ENCODE measurements at places on chromosomes 3 and 15.

GRCh38 chr15:36591536-36592411 lies 12.3 kb downstream of the CDIN1 start:
- no peak for DNase-seq

DNA sequence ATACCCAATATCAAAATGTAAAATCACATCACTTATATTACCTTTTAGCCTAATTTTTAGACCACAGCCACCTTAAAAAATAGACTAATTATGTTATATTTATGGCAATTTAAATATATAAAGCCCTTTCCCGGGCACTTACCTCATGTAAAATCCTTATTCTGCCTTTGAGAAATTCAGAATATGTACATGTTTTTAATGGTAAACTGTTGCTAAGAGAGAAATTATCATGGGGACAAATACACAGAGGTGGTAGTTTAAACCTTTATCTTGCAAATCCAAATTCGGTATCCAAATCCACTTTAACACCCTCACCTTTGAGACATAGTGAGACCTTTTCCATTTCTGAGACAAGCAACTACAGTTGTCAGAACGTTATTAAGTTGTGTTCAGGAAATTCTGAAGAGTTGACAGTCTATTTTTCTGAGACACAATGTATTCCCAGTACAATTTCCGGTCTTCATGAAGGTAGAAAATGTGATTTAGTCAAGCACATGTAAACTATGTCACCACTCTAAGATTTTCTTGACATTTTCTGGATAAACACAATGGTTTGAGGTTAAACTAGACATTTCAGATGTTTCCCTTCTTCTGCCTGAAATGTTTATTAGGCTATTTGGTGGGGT lies 10.6 kb upstream of the VGLL3 start:
- DNase-seq: no peak

- DNase-seq: no peak
These were observed 442.3 kb upstream of the TPRG1 start for GRCh38 chr3:188729422-188729821.

DNA sequence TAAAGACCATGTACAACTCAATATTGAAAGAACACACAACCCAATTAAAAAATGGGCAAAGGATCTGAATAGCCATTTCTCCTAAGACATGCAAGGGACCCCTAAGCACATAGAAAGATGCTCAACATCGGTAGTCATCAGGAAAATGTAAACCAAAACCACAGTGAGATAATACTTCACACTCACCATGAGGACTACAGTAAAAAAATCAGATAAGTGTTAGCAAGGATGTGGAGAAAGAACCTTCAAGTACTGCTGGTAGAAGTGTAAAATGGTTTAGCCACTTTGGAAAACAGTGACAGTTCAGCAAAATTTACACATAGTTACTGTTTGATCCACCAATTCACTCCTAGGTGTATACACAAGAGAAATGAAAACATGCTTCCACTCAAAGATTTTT lies 30.1 kb upstream of the XIRP1 start:
- DNase-seq: no peak

GRCh38 chr3:107699682-107700081 lies 176.9 kb downstream of the BBX start:
- no peak for DNase-seq

DNA sequence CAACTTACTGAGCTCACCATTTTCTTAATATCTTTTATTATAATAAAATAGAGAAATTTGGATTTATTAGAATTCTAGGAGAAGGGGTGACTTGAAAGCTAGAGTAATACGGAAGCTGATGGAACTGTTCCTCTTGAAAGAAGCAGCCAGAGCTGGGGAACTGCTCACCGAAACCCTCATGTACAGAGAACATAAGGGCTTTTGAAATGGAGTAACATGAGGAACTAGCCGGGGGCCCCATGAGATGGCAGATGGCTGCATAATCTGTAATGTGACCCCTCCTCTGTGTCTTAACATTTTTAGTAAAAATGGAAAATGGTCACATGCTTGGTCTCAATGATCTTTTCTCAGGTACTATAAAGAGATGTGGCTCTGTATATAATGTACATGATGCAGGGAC lies 15.7 kb upstream of the DYNC1LI1 start:
- DNase-seq: no peak

GRCh38 chr15:50655555-50655954 lies 31.0 kb downstream of the TRPM7 start:
- DNase-seq: no peak

- no peak for DNase-seq
These were observed 39.0 kb downstream of the CD86 start for GRCh38 chr3:122094125-122094524.

DNA sequence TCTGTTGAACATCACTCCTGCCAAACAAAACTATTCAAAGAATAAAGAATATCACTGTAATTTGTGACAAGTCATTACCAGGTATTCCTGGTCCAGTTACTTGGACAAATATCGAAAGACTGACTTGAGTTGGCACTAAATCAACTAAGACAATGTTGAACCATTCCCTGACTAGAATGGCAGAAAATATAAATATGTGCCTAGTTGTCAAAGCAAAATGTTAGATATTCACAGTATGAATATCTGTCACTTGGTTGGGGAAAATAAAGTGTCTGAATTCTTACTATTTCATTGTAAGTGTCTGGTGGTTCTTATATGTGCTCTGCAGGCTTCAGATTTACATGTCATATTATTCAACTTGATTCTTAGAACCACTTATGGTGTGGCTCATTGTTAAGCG lies 470.2 kb downstream of the NAALADL2 start:
- DNase-seq: no peak

DNA sequence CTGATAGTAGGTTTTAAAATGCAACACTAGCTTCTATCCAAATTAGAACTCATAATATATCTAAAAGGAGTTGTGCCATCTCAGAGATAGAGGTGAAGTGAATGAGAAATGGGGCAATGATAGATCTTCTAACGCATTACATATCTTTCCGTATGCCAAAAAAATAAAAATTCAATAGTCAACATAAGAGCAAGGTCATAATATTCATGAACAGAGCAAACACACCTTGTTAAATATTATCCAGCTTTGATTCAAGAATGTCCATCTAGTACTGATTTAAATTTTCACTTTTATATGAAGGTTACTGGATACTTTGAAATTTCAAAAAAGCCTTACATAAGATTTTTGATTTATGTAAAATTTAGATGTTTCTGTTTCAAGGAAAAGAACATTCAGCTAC lies 554.5 kb downstream of the NSUN3 start:
- DNase-seq: no peak

DNA sequence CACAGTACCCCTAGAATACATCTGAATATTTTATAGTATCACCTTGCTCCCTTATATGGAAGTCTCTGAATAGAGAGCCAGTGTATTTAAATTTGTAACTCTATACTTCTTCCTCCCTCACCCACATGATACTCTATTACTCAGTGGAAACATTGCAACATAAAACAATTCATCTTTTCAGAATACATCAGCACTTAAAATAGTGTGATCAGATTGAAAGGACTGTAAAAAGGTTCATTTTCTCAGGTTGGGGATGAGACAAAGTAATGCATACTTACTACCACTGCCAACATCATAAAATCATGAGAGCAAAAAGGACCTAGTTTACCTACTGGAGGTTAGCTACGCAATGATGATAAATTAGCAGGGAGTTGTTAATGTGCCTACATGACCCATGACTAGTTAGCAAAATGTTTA lies 13.8 kb upstream of the THRB start:
- DNase-seq: no peak

GRCh38 chr3:25460751-25461150 lies 32.7 kb downstream of the RARB start:
- DNase-seq: no peak

DNA sequence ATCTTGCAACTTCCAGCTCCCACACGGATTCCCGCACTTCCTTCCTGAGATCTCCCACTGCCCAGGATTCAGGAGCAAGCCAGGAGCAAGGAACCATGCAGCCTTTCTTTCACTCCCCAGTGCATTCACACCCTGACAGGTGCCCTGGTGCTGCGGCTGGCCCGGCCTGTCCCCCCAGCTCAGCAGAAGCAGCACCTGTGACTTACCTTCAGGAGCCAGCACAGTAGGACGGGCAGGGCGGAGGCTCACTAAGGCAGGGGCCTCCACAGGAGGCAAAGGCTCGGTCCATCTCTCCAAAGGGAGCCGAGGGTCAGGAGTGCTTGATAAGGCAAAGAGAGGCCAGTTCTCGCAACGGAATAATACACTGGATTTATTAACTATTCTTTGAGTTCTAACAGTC lies 4.8 kb downstream of the ANKRD63 start:
- DNase-seq: no peak

- DNase-seq: no peak
These were observed 38.4 kb upstream of the RBP1 start for GRCh38 chr3:139577909-139578308.

DNA sequence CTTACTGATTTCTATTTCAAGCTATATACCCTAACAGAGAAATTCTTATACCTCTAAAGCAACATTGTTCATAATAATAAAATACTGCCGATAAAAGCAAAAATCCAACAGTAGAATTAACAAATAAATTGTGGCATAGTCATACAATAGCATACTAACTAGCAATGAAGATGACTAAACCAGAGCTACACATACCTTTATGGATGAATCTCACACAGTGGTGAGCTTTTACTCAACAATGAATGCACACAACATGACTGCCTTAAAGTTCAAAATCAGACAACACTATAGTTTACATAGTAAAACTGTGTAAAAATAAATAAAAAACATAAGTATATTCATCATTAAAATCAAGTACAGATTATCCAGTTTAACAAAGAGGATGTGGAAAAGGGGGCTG lies 99.1 kb downstream of the NR1I2 start:
- no peak for DNase-seq

DNA sequence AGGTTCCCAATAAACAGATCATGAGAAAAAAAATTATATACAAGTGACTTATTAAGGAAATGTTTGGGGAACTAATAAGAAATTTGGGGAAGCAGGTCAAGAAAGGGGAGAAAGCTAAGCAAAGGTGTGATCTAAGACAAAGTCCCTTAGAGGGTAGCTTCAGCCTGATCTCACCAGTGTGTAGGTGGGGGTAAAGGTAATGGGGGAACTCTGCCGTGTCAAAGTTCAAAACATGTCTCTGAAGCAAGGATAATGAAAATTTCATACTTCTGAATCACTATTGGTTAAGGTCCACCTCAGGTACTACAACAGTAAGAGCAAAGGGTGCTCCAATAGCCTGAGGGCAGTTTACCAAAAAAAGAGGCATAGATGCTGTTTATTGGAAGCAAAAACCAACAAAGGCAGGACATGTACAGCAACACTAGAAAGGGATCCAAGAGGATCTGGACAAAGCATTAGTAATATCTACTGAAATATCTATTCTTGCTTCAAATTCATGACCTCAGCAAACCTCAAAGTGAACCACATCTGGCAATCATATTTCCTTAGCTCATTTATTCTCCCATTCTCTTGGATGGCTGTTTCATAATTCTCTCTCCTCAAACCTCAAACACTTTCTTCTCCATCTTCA lies 6.9 kb downstream of the ACAD11 start:
- no peak for DNase-seq

GRCh38 chr3:102466001-102466400 lies 31.2 kb downstream of the ZPLD1 start:
- DNase-seq: no peak

GRCh38 chr15:28921336-28921735 lies 35.6 kb downstream of the APBA2 start:
- no peak for DNase-seq

- DNase-seq: no peak
These were observed 37.0 kb upstream of the LMCD1 start for GRCh38 chr3:8464668-8465067.

GRCh38 chr3:35745802-35746484 lies 106.6 kb downstream of the ARPP21 start:
- DNase-seq: no peak

DNA sequence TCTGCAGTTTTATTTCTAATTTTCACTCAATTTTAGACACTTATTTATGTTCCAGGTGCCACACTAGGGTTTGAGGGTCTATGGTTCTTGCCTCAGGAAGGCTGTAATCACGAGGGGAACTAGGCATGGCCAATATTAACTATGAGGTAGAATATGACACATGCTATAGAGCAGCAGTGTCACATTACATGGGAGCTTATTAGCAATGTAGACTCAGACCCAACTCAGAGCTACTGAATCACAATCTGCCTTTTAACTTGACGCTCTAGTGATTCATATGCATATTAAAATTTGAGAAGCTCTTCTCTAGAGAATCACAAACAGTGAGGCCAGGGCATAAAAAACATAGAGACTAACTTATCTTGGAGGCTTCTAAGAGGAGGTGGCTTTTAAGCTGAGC lies 32.8 kb upstream of the MRPL3 start:
- DNase-seq: no peak

DNA sequence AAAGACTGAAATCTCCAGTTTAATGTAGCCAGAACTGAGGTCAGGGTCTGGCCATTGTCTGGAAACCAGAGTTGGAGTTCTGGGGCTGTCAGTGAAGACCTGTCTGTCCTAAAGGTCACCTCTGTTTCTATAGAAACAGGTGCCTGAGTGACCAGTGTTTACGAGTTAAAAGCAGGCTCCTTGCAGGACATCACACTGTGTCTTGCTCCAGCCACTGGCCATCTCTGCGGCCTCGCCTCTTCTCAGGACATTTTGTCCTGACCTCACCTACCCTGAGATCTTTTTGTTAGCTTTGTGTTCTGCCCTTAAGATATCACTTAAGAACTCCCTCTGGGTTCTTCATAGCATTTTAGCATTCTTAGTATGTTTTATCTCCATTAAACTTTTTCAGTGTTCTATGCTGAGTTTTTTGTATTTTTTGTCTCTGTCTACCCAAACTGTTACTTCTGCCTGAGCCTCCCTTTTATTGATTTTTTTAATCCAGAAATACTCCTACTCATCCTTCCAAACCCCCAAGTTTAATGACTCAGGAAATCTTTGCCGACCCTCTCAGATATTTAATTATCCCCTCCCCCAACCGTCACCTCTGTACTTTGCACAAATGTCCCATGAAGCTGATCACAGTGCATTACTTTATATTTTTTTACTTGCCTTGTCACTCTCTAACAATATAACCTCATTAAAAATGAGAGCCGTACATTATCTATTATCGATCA lies 223.7 kb downstream of the THSD4 start:
- no peak for DNase-seq

- DNase-seq: no peak
These were observed 35.6 kb downstream of the KLHL6 start for GRCh38 chr3:183519891-183520290.

GRCh38 chr3:24734019-24734418 lies 239.4 kb upstream of the THRB start:
- DNase-seq: no peak

GRCh38 chr3:132225664-132226063 lies 91.5 kb upstream of the ACP3 start:
- no peak for DNase-seq
